Stimulated activated CD8-positive, alpha-beta memory T cell treated with anti-CD3 and anti-CD28 coated beads, Interleukin-4, amount 100 ng/mL, for 24 hours (primary cell): ENCODE measurements at places on chromosomes 12 and 14.

- no peak for DNase-seq
Observed at GRCh38 chr14:100677554-100678468, 48.9 kb upstream of the DLK1 start.

DNA sequence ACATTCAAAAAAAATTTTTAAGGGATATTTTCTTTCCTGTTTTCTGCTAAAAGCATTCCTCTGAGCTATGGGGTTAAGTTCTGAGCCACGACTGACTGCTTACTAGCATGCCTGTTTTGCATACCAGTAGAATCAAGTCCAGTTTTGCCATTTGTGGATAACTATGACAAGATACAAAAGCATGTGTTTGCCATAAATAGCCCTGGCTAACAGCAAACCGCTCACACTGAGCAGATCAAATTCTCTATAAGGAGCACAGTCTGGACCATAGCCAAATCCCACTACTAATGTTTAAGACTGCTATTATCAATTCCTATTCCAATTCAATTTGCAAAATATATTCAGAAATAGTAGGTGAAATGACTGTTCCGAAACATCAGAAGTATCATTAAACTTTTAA is 3.2 kb downstream of the CFL2 start:
- DNase-seq = no peak

DNA sequence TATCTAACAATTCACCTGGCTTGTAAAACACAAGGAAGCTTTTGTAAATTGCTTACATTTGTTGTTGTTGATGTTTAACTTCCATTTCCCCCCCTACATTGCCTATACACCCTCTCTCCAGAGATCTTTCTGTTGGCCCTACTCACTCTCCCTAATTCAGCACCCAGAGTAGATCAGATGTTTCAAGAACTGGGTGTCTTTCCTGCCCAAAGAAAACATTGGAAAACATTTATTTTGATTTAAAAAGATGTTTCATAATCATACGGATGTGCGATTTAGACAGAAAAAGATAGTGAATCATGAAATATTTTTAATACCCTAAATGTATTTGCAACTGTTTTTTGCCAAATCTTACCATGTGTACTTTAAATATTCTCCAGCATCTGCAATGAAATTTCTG is 446.4 kb upstream of the RGS6 start:
- DNase-seq = no peak

DNA sequence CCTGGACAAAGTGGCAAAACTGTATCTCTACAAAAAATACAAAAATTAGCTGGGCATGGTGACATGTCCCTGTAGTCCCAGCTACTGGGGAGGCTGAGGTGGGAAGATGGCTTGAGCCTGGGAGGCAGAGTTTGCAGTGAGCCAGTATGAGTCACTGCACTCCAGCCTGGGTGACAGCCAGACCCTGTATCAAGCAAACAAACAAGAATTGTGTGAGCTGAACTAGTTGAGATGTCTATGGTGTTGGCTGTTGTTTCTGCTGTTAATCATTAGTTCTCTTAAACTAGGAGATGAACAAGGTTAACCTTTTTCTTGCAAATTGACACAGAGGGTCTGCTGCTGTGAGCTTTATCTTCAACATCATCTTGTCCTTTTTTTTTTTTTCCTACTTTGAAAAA is 23.6 kb downstream of the RASSF3 start:
- DNase-seq = no peak
